Activated CD8-positive, alpha-beta T cell treated with anti-CD3 and anti-CD28 coated beads for 36 hours (primary cell): ENCODE measurements at places on chromosomes 6 and 20. TPM values are rescaled to one million over a fixed set of nuclear protein-coding genes. Genes with fewer than 3 reads are reported as not detected.
A peak's percentile ranks its signal among the peaks of the same experiment; 100 is the strongest.

MDFI gene
- not detected for total RNA-seq

DNA sequence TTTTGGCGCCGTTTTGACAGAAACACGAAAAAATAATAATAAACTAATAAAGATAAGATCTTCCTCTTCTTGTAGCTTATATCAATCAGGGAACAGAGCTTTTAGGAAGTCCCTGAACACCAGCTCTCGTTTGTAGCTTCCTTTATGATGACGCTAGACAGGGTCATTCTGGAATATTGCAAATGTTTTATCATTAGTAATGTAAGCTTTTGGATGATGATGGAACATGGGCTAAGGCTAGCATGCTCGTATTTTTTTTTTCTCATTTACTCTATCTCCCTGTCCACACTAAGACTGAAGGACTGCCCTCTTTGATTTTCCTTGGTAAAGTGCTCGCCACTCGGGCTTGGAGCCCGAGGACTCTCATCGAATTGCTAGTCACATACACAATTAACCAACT is 22.1 kb upstream of the POM121L2 start:
- H3K4me1 ChIP-seq: peaks cover 16% of the 10 kb centered on the region
- peaks cover 26% of the 10 kb centered on the region for H3K27me3 ChIP-seq
- no peak overlapping the region for H3K27ac ChIP-seq
- peak overlapping the region; percentile 72 for H3K4me3 ChIP-seq

LY6G5C gene
- total RNA-seq: 1.6 TPM

- DNase-seq: peak; percentile 8
- H3K4me3 ChIP-seq: no peak overlapping the region
- no peaks in the 10 kb centered on the region for H3K27me3 ChIP-seq
- H3K4me1 ChIP-seq: peaks cover 2% of the 10 kb centered on the region
- no peaks in the 10 kb centered on the region for H3K36me3 ChIP-seq
Observed at GRCh38 chr20:11267131-11267761, 593.4 kb upstream of the JAG1 start.

DNA sequence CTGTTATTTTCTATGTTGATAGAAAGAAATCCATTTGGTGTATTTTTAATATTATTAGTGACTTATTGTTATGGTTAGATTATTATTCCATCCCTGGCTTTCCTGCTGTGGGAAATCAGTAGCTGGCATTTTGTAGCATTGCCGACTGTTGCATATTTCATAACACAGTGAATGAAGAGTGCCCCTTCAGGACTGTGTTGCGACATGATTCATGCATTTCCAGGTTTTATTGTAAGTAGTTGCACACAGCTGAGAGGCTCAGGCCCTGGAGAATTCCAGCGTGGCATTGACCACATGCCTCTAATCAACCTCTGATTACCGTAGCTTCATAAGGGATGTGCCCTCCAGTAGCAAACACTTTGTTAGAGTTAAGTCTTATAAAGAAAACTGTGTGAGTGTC is 263.9 kb downstream of the FARS2 start:
- no peak overlapping the region for H3K4me3 ChIP-seq
- no peak for DNase-seq
- H3K36me3 ChIP-seq: peaks cover 4% of the 10 kb centered on the region
- H3K27me3 ChIP-seq: no peaks in the 10 kb centered on the region
- no peak overlapping the region for H3K27ac ChIP-seq

SLC29A1 gene
- 56.1 TPM for total RNA-seq

APCDD1L gene
- not detected for total RNA-seq

BFSP1 gene
- 0.18 TPM for total RNA-seq
